ENCODE measurements at places on chromosomes 2 and 18.

- DNase-seq = no peak
Measured at GRCh38 chr2:236632295-236633218, 62.9 kb downstream of the ACKR3 start.

DNA sequence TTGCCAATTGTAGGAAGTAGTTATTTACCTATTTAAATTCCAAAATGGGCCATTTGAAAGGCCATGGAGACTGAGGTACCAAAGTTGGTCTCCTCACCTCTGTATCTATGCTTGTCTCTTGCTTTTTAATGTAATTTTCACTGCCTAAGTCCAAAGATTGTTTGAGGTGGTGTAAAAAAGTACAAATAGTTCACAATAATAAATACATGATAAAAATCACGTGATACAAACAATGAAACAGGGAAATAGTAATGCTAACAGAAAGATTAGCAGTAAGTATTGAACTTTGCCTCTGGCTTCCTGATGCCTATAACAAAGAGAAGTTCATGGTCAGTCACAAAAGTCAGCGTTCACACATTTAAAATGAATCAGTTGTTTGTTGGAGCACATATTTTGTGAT lies 67.6 kb downstream of the CNTNAP5 start:
- no peak for DNase-seq

DNA sequence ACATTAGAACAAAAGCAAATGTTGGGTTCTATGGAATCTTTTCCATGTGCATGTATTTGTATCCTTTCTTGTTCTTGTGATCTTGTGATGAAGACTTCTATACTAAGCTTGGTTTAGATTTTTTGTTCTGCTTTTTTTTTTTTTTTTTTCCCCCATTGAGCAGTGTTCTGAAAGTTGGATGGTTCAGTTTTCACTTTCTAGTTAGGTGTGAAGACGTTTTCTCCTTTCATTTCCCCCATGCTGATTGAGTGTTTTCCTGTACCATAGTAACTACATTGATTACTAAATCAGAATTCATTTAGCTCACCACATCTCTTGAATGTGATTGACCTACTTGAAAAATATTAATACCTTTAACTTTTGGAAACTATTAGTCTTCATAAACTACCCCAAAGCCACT lies 34.1 kb downstream of the NOP58 start:
- DNase-seq = no peak

DNA sequence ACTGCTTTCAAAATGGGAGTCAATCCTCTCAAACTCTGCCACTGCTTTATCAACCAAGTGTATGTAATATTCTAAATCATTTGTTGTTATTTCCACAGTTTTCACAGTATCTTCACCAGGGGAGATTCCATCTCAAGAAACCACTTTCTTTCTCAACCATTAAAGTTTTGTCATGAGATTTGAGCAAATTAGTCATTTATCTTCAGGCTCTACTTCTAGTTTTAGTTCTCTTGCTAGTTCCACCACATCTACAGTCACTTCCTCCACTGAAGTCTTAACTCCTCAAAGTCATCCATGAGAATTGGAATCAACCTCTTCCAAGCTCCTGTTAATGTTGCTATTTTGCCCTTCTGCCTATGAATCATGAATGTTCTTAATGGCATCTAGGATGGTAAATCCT lies 545.8 kb downstream of the ARHGAP15 start:
- no peak for DNase-seq

- peak; percentile 72 for DNase-seq
Measured at GRCh38 chr18:7567474-7568425, 634 bp downstream of the PTPRM start.

DNA sequence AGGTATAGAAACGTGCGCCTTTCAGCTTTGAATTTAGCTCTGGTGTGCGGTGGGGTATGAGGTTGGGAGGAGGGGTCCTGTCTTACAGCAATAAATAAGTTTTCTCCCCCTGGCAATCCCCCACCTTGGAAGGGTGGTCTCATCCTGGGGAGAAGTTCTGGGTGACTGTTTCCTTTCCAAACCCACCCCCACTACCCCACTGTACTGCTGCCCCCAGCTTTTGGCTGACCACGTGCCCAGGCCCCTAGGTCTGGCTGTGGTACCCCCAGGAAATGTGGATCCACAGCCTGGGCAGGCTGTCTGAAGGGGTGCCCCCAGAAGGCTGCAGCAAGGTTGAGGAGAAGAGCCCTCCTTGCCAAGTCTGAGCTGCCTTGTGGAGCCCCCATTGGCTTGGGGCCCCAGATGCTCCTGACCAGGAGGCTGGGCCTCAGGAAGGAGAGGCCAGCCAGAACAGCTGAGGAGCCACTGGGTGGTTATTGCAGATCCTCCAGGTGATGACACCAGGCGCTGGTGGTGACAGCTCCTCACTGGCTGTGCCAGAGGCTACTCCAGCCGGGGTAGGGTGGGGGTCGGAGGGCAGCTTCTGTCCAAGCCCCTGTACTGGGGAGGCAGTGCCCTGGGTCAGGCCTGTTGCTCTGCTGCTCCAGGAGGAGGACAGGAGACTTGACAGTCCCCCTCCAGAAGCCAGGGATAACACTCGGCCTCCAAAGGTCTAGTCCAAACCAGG lies 24.2 kb downstream of the CCT7 start:
- DNase-seq = no peak

GRCh38 chr18:63979409-63979920 lies 9.6 kb downstream of the SERPINB8 start:
- no peak for DNase-seq

GRCh38 chr2:130911996-130912395 lies 75.3 kb downstream of the ARHGEF4 start:
- no peak for DNase-seq

DNA sequence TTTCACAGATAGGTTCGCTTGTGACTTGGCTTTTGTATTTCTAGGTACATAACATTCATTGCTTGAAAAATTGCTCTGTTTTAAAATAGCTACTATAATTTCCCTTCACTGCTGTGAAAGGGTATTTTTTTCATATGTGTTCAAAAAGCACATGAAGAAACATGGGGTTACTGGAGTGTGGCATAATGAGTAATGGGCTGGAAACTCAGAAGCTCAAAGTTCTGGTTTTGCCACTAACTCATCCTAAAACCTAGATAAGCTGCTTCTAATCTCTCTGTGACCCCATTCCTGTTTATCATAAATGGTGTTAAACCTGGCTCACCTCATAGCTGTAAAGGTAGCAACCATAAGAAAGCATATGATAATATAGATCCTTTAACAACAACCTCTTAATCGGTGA lies 319.3 kb downstream of the PTPRM start:
- no peak for DNase-seq

DNA sequence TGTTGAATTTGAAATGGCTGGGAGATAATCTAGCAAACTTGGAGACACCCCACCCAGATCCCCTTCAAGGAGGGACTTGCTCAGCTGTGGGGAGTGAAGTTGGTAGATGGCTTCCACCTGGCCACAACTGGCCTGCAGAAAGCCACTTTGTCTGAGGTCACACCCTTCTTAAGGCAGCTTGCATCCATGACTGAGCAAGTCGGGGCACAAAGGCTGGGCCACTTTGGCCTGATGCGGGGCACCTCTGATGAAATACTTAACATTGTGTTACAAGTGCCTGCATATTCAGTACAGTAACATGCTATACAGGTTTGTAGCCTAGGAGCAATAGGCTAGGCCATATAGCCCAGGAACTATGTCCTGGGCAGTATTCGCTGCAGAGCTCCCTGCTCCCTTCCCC lies 13.4 kb upstream of the RPL37A start:
- DNase-seq = no peak

GRCh38 chr2:241649927-241650326 lies 12.4 kb downstream of the ATG4B start:
- DNase-seq = no peak

DNA sequence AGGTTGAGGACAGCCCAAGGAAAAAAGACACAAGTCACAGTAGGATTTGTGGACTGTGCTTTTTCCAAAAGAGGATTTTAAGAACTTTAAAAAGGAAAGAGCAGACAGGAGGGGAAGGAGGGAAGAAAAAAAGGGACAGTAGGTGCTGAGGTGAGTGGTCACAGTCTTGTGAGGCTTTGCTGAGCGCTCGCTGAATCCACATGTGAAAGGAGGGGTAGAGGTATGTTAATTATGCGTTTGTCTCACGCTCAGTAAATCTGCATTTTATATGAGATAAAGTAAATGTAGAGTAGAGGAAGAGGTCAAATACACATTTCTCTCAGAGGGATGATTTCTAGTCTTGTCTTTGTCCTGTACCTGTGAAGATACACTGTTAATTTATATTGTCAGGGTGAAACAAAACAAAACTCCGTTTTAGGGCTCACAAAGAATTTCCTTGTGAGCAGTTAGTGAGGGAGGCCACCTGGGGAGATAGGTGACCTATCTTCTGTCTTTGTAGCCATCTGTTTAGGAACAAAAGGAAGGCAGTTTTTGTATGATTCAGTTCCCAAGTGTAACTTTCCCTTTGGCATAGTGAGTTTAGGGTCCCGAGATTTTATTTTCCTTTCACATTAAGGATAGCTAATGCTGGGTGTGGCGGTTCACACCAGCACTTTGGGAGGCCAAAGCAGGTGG lies 25.3 kb downstream of the GNAL start:
- no peak for DNase-seq

DNA sequence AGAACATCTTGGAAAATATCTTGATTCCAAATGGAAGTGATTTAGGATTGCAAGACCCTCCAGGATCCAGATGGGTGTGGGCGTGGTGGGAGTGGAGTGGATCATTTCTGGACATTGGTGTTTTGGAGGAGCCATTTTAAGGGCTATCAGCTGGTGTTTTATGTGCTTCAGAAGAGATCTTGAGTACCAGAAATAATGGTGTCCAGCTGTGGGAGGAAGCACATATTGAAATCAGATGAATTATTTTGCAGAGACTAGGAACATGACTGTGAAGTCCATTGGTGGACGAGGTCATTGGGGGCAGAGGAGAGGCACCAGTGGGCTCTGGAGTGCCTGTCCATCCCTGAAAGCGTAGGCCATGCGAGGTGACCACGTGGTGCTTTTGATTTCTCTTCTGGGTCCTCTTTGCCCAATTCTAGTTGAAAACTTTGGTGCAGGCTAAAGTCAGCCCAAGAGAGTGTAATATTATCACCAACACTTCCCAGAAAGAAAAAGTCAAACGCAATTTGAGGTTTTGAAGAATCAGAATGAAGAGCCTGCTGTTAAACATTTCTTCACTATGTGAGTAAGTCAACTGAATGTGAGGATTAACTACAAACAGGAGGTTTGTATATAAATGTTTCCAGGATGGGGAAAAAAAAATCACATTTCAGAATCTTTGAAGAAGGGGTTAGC lies 31.6 kb downstream of the RNF144A start:
- no peak for DNase-seq

DNA sequence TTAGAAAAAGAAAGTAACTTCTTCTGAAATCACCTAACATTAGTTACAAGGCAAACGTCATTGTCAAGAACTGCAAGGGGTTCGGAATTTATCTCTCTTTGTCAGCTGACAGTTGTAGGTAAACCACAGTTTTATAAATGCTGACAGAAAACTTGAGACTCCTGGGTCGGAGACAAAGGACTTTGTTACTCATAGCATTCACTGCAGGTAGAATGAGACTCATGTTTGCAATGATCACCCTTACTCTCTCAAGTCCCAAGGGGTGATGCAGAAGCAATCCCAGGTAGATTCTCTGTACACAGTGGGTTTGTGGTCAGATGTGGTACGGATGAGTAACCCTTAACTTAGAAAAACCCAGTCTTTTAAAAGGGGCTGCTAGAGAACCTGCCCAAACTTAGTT lies 757.8 kb downstream of the TRIB2 start:
- no peak for DNase-seq

DNA sequence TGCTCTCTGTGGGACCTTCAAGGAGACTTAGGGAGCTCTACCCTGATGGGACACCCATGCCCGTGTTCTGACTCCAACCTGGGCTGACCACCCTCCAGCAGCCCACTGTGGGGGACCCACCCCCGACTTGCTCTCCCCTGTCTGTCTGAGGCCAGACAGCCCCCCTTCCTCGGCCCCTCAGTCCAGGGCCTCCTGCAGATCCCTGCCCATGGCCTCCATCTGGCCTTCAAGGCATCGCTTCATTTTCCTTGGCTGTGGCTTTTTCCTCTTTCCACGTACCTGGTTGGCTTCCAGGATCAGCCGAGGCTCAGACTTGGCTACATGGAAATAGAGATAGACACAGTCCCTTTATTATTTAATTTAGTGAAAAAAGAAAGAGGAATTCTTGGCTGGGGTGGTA lies 290.0 kb downstream of the CYP26B1 start:
- DNase-seq = no peak

Data from left ventricle myocardium superior (tissue), 1 donor.